Stimulated activated CD4-positive, alpha-beta T cell treated with anti-CD3 and anti-CD28 coated beads, Interleukin-1b, Interleukin-23, amount 100 ng/mL, for 1 hour (primary cell): ENCODE measurements at places on chromosomes 12 and 14.

DNA sequence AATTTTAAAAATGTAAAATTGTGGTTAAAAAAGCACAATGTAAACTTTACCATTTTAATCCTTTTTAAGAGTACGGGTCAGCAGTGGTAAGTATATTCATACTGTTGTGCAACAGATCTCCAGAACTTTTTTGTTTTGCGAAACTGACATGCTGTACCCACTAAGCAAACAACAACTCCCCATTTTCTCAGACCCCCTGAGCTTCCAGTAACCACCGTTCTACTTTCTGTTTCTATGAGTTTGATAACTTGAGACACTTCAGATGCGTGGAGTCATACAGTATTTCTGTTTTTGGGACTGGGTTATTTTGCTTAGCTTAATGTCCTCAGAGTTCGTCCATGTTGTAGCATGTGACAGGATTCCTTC is 38.0 kb downstream of the CHST11 start:
- DNase-seq = no peak

- no peak for DNase-seq
Measured at GRCh38 chr12:132500856-132501180, 10.9 kb downstream of the FBRSL1 start.

- DNase-seq = no peak
Measured at GRCh38 chr14:61941421-61942150, 179.4 kb downstream of the SNAPC1 start.

GRCh38 chr14:49549881-49550280 is 36.3 kb downstream of the RPS29 start:
- no peak for DNase-seq

GRCh38 chr12:52448228-52448627 is 3.7 kb downstream of the KRT6B start:
- DNase-seq = no peak

- DNase-seq = no peak
Measured at GRCh38 chr12:129339336-129339735, 486.1 kb downstream of the GLT1D1 start.

- DNase-seq = no peak
Measured at GRCh38 chr14:77409131-77409533, 14.2 kb downstream of the NOXRED1 start.

GRCh38 chr14:85483037-85483436 is 46.9 kb upstream of the FLRT2 start:
- DNase-seq = no peak

GRCh38 chr12:44930972-44931600 is 55.0 kb upstream of the NELL2 start:
- DNase-seq = no peak

DNA sequence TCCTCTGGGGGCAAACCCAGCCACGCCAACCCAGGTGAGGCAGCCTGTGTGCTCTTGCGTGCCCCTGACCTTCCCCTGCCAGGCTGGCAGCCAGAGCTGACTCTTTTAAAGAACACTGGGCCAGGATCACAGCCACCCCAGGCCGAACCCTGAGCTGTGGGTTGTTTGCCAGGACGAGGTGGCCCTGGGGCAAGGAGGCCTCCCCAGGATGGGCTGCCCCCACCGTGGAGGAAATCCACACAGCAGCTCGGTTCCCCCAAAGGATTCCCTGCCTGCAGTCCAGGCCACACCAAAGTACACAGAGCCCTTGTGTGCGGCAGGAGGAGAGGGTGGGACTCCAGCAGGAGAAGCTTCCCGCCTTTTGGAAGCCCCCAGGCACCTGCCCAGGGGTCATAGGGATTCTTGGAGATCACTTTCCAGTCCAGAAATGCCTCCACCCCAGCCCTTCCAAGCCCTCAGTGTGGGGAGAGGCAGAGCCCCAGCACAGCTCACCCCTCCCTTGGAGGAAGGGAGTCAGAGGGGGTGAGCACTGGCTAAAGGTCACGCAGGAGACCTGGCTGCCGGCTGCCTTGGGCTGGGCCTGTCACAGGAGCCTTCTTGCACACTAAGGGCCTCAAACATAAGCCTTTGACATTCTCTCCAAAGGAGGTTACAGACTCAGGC is 115.6 kb downstream of the CALM1 start:
- no peak for DNase-seq

GRCh38 chr12:87310126-87310525 is 719.1 kb downstream of the C12orf50 start:
- DNase-seq = no peak

DNA sequence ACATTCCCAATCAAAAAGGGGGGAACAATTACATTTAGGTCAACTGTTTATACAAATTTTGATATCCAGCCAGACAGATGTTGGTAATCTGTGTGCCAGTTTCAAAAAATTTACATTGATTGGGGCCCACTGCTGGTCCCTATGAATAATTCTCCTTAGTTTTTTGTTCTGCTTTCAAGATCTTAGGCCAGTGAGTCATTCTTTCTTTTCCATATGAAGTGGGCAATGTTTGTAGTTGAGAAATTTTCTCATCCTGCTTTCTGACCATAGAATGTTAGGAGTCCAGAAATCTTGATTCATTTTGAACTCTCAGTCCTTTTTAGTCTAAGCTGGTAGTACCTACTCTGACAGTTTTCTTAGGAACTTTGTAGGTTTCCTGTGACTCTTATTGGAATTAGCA is 244.3 kb downstream of the DIO2 start:
- no peak for DNase-seq

DNA sequence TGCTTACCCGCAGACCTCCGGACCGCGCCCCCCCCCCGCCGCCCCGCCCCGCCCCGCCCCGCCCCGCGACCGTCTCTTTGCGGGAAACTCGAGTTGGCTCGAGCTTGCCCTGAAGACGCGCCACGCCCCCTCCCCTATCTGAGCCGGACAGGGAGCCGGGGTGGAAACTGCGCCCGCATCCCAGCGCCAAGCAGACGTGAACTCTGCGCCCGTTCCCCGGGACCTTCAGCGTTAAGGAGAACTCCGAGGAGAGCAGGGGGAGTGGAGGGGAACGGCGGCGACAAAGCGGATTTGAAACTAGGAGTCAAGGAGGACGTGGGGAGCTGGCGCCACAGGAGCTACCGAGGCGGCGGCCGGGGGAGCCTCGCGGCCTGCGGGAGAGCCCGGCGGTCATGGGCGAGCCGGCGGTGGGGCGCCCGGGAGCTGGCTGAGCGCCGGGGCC is at the start of gene KCNK13:
Gene KCNK13, plus strand, starts transcription at position 310 of the 442 bp plus-strand sequence. CDS start 212 bp downstream, outside the sequence.
- DNase-seq = no peak

- DNase-seq = no peak
Measured at GRCh38 chr12:100877776-100878175, 83.2 kb downstream of the ANO4 start.

GRCh38 chr12:11677752-11678151 is 28.3 kb downstream of the ETV6 start:
- no peak for DNase-seq

DNA sequence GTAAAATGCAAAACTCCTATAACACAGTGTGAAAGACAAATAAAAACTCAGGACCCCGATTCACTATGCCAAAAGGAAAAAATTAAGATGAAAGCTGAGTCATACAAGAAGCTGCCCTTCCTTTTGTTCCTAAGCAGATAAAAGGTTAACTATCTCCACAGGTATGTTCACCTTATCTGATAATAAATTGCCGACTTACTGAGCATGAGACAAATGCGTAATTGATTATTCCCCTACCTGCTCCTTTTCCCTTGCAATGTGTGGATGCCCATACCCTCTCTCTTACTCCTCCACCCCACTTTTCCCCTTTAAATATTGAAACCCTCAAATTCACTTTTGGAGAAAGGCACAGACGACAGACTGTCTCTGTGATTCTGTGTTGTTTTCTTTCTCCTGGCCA is 148.6 kb upstream of the TMEM260 start:
- DNase-seq = no peak

GRCh38 chr12:91040096-91040755 is 17.6 kb downstream of the KERA start:
- DNase-seq = no peak

- no peak for DNase-seq
Measured at GRCh38 chr14:103925316-103925715, 2.9 kb upstream of the TDRD9 start.

DNA sequence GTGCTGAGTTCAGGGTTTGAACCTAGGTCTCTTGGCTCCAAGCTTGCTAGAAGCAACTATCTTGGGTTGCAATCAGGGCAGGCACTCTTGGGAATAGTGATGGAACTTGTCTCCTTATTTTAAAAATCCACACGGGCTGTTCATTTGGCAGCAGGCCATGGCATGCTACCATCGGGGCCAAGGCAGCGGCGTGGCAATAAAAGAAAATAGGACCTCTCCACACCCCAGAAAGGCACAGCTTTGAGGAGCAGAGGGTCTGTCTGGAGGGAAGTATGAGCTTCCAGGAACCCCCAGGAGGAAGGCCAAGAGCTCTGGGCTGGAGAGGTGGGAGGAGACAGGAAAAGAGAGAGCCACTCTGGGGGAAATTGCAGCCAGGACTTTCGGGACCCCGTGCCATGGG is 15.3 kb downstream of the RPS6KL1 start:
- DNase-seq = no peak
